ENCODE measurements at places on chromosomes 2 and 18. TPM values are rescaled to one million over a fixed set of nuclear protein-coding genes. Genes with fewer than 3 reads are reported as not detected.

The FN1 gene
- polyA plus RNA-seq, result 4,168 TPM

The ONECUT2 gene
- polyA plus RNA-seq, result under 0.01 TPM

The CDKL4 gene
- polyA plus RNA-seq, result not detected

The MAP2 gene
- 11.9 TPM for polyA plus RNA-seq

The FBXO48 gene
- 1.9 TPM for polyA plus RNA-seq

The COL5A2 gene
- polyA plus RNA-seq, result 16.6 TPM

The DCDC2C gene
- polyA plus RNA-seq, result not detected

The CYP1B1 gene
- polyA plus RNA-seq, result 1.6 TPM

The ORMDL1 gene
- polyA plus RNA-seq, result 35.8 TPM

The SERPINB4 gene
- polyA plus RNA-seq, result 0.52 TPM

DNA sequence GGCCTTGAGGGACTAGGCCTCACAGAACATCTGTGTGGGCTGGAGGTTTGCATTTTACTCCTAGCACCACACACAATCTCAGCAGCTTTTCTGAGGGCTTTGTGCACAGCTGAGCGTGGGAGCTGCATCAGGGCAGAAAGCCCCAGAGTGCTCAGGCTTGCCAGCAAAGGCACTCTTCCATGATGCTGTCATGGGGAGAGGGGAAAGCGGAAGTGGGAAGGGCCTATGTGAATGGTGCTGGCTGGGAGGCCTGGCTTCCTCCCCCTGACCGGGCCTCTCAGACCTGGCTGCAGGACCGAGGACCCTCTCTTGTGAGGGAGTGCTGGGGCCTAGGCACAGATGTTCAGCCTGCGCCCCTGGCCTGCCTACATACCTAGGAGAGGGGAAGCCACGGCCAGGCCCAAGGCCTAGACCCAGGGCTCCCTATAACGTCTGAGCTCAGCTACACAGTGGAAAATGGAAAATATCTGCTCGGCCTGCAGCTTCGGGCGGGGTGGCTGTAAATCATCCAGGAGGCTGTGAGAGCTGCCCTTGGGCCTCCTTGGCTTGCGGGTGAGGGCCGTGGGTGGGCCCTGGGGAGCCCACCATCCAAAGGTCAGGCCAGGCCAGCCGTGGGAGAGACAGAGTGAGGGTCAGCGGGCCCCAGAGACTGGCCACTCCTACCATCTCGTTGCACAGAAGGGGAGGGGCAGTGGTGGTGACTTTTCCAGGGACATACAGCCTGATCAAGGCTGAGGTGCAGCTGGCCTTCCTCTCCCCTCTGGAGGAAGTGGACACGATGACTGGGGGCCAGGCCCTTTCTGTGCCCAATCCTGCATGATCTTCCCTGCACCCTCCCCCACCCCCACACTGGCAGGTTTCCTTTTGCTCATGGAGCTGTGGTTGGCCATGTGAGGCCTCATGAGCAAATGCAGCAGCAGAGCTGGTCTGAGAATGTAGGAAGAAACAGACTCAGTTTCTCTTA lies 22.8 kb downstream of the GLI2 start:
- H3K4me3 ChIP-seq, result no peak overlapping the region
- H3K36me3 ChIP-seq, result no peaks in the 10 kb centered on the region
- H3K4me1 ChIP-seq, result no peaks in the 10 kb centered on the region
- no peak overlapping the region for H3K27ac ChIP-seq
- no peak for DNase-seq

DNA sequence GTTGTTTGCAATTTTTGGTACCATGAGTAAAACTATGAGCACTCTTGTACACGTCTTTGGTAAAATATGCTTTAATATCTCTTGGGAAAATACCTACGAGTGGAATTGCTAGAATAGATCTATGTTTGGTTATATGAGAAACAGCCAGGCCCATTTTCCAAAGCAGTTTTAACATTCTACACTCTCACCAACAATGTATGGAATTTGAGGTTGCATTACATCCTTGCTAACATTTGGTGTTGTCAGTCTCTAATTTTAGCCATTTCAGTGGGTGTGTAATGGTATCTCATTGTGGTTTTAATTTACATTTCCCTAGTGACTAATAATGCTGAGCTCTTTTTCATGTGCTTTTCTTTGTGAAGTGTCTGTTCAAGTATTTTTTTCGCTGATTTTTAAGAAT lies 118.9 kb upstream of the TCF4 start:
- H3K36me3 ChIP-seq, result no peaks in the 10 kb centered on the region
- no peaks in the 10 kb centered on the region for H3K4me1 ChIP-seq
- no peak overlapping the region for H3K27ac ChIP-seq
- no peak for DNase-seq
- H3K4me3 ChIP-seq, result no peak overlapping the region

DNA sequence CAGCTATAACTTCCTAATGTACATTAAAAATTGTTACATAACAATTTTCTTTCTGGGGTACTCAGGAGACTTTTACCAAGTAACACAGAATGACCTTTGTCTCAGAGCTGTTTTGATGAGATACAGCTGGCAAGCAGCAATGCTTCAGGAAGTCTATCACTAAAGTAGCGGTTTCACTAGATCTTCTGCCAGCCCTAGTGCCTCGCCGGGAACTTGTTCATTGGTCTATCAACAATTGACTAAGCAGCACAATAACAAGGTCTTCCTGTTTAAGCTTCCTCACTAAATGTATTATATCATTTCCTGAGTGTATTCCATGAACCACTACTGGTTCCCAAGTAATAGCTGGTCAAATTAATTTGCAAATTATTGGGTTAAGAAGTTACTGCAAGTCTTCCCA lies 69.2 kb downstream of the TRIP12 start:
- no peak overlapping the region for H3K4me3 ChIP-seq
- H3K27me3 ChIP-seq, result no peaks in the 10 kb centered on the region
- DNase-seq, result no peak

GRCh38 chr18:22320771-22321170 lies 96.9 kb downstream of the CTAGE1 start:
- no peak overlapping the region for H3K27ac ChIP-seq
- no peaks in the 10 kb centered on the region for H3K36me3 ChIP-seq
- no peak overlapping the region for H3K4me3 ChIP-seq

- no peak overlapping the region for H3K27ac ChIP-seq
Observed at GRCh38 chr18:13681701-13682100, 44.7 kb downstream of the FAM210A start.

- no peak for DNase-seq
- H3K27me3 ChIP-seq, result no peaks in the 10 kb centered on the region
- peaks cover 31% of the 10 kb centered on the region for H3K36me3 ChIP-seq
- no peaks in the 10 kb centered on the region for H3K4me1 ChIP-seq
- H3K4me3 ChIP-seq, result no peak overlapping the region
Observed at GRCh38 chr2:69816923-69817542, 12.4 kb upstream of the GMCL1 start.

GRCh38 chr2:204072443-204073324 lies 136.1 kb downstream of the ICOS start:
- peaks cover 6% of the 10 kb centered on the region for H3K4me1 ChIP-seq
- H3K27ac ChIP-seq, result no peak overlapping the region

- H3K4me3 ChIP-seq, result no peak overlapping the region
- no peak overlapping the region for H3K27ac ChIP-seq
- no peaks in the 10 kb centered on the region for H3K27me3 ChIP-seq
- H3K4me1 ChIP-seq, result no peaks in the 10 kb centered on the region
- no peaks in the 10 kb centered on the region for H3K36me3 ChIP-seq
Observed at GRCh38 chr18:41096504-41096903, 858.5 kb upstream of the PIK3C3 start.

GRCh38 chr18:58887613-58887963 lies 22.9 kb downstream of the ZNF532 start:
- no peak overlapping the region for H3K4me3 ChIP-seq
- no peaks in the 10 kb centered on the region for H3K27me3 ChIP-seq
- H3K4me1 ChIP-seq, result no peaks in the 10 kb centered on the region
- H3K27ac ChIP-seq, result no peak overlapping the region
- H3K36me3 ChIP-seq, result peaks cover 1% of the 10 kb centered on the region

- H3K36me3 ChIP-seq, result no peaks in the 10 kb centered on the region
- H3K27ac ChIP-seq, result no peak overlapping the region
- no peak overlapping the region for H3K4me3 ChIP-seq
- peaks cover 41% of the 10 kb centered on the region for H3K27me3 ChIP-seq
Observed at GRCh38 chr2:16661936-16662839, 3.4 kb downstream of the CYRIA start.

DNA sequence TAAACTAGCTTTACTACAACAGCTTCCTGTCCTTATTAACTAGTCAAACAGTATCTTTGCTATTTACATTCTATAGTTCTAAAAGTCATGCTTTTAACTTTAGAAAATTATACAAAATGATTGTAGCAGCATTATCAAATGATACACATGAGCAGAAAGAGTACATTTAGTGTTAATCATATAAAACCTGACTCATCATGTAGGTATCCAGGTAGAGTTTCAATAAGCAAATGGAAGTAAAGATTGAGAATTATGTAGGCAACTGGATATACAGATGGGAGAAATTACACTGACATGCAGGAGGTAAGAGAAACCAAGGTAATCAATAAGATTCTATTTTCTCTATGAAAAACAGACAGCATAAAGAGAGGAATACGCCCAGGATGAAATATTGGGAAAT lies 33.8 kb downstream of the TRIP12 start:
- no peak for DNase-seq
- no peaks in the 10 kb centered on the region for H3K36me3 ChIP-seq
- H3K4me3 ChIP-seq, result no peak overlapping the region
- H3K4me1 ChIP-seq, result peaks cover 10% of the 10 kb centered on the region

GRCh38 chr2:144834998-144835633 lies 315.2 kb upstream of the ZEB2 start:
- DNase-seq, result no peak
- H3K27ac ChIP-seq, result no peak overlapping the region
- peaks cover 16% of the 10 kb centered on the region for H3K4me1 ChIP-seq
- H3K4me3 ChIP-seq, result no peak overlapping the region
- no peaks in the 10 kb centered on the region for H3K27me3 ChIP-seq

GRCh38 chr2:142722569-142722968 lies 154.9 kb upstream of the KYNU start:
- no peaks in the 10 kb centered on the region for H3K4me1 ChIP-seq
- H3K4me3 ChIP-seq, result no peak overlapping the region
- DNase-seq, result no peak

- no peak for DNase-seq
- no peak overlapping the region for H3K27ac ChIP-seq
- H3K36me3 ChIP-seq, result no peaks in the 10 kb centered on the region
- no peaks in the 10 kb centered on the region for H3K27me3 ChIP-seq
- H3K4me3 ChIP-seq, result no peak overlapping the region
Observed at GRCh38 chr2:212052412-212053159, 486.0 kb downstream of the ERBB4 start.

GRCh38 chr2:239308661-239309397 lies 92.0 kb downstream of the HDAC4 start:
- peaks cover 10% of the 10 kb centered on the region for H3K4me1 ChIP-seq
- no peak overlapping the region for H3K4me3 ChIP-seq
- DNase-seq, result no peak

GRCh38 chr2:145065342-145065741 lies 545.4 kb upstream of the ZEB2 start:
- no peak overlapping the region for H3K4me3 ChIP-seq
- H3K27ac ChIP-seq, result no peak overlapping the region
- H3K27me3 ChIP-seq, result no peaks in the 10 kb centered on the region
- peaks cover 15% of the 10 kb centered on the region for H3K4me1 ChIP-seq
- no peak for DNase-seq

GRCh38 chr2:38266382-38267061 lies 110.6 kb downstream of the ATL2 start:
- H3K27ac ChIP-seq, result no peak overlapping the region
- no peak for DNase-seq
- H3K4me1 ChIP-seq, result no peaks in the 10 kb centered on the region

- H3K27me3 ChIP-seq, result no peaks in the 10 kb centered on the region
- peaks cover 20% of the 10 kb centered on the region for H3K4me1 ChIP-seq
- no peak for DNase-seq
- peaks cover 8% of the 10 kb centered on the region for H3K36me3 ChIP-seq
- H3K4me3 ChIP-seq, result no peak overlapping the region
- no peak overlapping the region for H3K27ac ChIP-seq
Observed at GRCh38 chr2:121281694-121282093, 3.3 kb downstream of the TFCP2L1 start.

DNA sequence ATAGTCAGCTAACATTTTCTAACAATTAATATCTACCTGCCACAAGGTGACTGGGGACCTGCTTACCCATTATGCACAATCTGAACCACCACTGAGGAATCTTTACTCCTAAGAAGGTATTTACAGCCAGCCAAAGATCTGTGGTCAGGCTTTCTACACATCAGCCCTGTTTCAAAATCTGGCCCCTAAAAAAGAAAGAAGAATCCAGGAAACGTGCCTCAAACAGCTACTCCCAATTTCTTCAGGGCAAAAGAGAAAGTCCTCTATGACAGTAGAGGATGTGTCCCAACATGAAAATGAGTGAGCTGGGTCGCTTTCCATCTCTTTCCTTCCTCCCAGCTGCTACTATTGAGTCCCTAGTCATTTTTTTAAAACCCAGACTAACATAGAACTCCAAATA lies 79.5 kb downstream of the EPB41L3 start:
- H3K27me3 ChIP-seq, result no peaks in the 10 kb centered on the region
- no peak overlapping the region for H3K4me3 ChIP-seq
- peaks cover 11% of the 10 kb centered on the region for H3K4me1 ChIP-seq
- H3K36me3 ChIP-seq, result no peaks in the 10 kb centered on the region
- H3K27ac ChIP-seq, result no peak overlapping the region

- no peaks in the 10 kb centered on the region for H3K27me3 ChIP-seq
- H3K36me3 ChIP-seq, result no peaks in the 10 kb centered on the region
- H3K4me3 ChIP-seq, result peak overlapping the region; percentile 4
Observed at GRCh38 chr2:187447336-187447735, 716 bp downstream of the CALCRL start.

DNA sequence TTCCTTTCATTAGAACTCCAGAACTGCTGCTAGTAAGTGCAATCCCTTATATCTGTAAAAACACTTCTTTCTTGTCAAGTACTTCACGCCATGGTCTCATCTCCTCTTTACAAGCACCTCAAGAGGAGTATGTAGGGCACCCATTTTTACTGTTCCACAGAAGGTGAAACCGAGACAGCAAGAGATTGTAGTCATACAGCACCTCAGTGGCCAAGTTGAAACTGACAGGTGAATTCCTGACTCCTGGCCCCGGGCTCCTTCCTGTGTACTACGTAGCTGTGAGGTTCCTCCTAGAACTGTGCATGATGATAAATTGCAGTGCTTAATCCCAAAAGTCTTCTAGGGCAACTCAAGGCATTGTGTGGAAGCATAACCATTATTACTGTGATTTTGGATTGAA lies 131.5 kb upstream of the MEIS1 start:
- peaks cover 3% of the 10 kb centered on the region for H3K27me3 ChIP-seq
- no peak for DNase-seq
- H3K36me3 ChIP-seq, result no peaks in the 10 kb centered on the region

GRCh38 chr2:167157523-167157922 lies 269.2 kb downstream of the XIRP2 start:
- H3K36me3 ChIP-seq, result no peaks in the 10 kb centered on the region
- no peak overlapping the region for H3K27ac ChIP-seq
- no peak for DNase-seq
- H3K27me3 ChIP-seq, result no peaks in the 10 kb centered on the region
